NCI-H1092 treated with DMSO at 0.1 percent for 48 hours (cell line): ENCODE measurements at places on chromosomes 1 and 21.

- no peak for DNase-seq
Observed at GRCh38 chr1:21490774-21491487, 18.3 kb upstream of the ALPL start.

DNA sequence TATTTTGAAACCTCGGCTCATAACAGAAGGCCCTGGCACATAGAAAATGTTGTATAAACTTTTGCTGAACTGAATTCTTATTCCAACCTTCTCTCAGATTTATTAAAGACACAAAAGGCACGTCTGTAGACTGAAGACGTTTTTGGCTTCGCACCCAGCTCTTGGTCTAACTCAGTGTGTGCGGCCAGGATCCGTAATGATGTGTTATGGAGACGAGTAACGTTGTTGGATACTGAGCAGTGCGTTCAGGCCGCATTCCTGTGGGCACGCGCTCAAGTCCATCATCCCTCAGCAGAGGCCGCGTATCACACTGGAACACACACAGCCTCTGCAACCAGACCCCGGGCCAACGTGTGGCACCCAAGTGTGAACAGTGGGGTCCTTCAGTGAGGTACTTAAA, 154.8 kb upstream of the RAB4A start:
- no peak for DNase-seq

GRCh38 chr1:65958561-65959350, 166.1 kb downstream of the PDE4B start:
- DNase-seq, result peak; percentile 24

GRCh38 chr1:23471473-23472075, 12.4 kb downstream of the ASAP3 start:
- DNase-seq, result no peak

DNA sequence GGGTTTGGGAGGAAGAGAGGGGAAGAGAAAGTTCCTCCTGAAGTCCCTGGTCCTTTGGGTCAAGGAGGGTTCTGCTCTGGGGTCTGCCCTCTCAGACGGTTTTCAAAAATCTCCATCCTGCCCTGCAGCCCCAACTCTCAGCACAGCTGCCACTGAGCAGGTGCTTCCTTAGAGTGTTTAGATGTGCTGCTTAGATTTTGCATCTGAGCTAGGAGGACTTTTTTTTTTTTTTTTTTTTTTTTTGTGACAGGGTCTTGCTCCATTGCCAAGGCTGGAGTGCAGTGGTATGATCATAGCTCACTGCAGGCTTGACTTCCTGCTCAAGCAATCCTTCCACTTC, 324.9 kb upstream of the POU3F1 start:
- DNase-seq, result no peak

GRCh38 chr1:162222730-162223129, 153.2 kb downstream of the NOS1AP start:
- no peak for DNase-seq

DNA sequence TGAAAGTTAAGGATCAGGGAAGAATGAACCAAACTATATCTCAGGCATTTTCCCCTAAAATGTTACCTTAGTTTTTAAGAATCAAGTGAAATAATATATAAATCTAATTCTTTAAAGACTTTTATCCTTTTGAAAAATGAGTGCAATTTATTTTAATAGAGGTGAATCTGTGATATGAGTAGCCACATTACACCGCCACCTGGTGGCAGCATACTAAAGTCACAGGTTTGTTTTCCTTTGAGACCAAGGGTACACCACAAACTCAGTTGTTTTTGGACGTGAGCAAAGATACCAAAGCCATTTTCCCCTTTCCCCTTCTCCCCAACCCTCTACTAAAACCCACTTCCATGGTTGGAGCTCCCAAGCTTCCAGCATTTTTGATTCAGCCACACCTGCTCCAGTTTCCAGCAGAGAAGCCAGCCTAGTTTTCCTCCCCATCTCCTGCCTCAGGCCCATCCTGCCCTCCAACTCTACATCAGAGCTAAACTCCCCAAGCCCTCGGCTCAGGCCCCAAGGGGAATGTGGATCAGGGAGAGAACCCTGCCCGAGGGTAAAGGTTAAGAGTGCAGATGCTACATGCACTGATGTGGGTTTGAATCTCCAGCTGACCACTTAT, 22.9 kb upstream of the LDLRAP1 start:
- peak; percentile 61 for DNase-seq
